ENCODE measurements at places on chromosomes 2 and 18.

DNA sequence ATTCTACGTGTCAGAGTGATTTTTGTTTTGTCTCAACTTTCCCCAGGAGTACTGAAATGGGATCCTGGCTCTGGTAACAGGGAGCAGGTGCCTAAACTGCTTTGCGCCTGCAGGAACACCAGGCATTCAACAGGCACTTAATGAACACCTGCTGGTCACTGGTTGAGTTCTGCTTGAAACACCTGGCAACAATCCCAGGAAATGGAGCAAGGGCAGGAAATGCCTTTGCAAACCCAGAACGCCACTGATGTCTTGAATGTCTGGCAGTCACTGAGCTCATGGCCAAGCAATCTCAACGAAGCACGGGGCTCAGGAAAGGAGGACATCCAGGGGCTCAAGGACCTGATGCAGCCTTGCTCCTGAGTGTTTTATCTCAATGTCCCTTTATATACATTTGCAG lies 360.0 kb upstream of the RAB6C start:
- no peak for DNase-seq

DNA sequence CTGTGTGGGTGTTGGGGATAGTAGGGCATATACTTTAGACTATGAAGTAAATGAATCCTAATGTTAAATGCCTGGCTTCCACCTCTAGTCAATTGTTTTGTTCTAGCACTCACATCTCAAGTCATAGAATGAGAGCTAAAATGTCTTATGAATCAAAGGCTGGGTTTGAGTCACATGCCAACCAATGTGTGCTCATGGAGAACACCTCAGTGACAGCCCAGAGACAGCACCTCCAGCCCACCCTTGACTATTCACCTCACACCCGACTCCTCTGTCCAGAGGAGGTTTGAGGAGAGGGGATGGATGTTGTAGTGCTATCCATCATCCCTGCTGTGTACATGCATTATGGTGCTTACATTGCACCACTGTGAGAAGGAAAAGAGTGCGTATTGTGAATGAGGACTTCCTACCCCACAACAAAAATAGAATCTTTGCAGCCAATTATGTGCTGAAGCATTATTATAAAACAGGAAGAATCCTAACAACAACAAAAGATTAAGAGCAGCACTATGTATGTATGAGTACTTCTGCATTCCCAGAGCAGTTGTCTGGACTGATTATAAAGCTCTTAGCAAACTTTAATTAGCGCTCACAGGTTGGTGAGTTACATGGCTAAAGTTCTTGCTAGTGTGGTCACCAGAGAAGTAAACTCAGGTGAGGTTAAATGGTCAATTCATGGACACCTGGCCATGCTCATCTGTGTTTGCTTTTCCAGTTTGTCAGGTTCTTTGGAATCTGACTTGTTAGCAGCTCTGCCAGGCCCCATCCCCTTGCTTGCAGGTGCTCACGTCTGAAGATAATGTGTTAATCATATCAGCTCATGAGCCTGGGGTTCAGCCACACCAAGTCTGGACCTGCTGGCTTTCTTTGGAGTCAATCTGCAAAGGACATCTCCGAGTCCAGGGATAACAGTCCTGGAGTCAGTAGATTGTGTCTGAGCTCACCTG lies 55.3 kb upstream of the NABP1 start:
- DNase-seq, result no peak

DNA sequence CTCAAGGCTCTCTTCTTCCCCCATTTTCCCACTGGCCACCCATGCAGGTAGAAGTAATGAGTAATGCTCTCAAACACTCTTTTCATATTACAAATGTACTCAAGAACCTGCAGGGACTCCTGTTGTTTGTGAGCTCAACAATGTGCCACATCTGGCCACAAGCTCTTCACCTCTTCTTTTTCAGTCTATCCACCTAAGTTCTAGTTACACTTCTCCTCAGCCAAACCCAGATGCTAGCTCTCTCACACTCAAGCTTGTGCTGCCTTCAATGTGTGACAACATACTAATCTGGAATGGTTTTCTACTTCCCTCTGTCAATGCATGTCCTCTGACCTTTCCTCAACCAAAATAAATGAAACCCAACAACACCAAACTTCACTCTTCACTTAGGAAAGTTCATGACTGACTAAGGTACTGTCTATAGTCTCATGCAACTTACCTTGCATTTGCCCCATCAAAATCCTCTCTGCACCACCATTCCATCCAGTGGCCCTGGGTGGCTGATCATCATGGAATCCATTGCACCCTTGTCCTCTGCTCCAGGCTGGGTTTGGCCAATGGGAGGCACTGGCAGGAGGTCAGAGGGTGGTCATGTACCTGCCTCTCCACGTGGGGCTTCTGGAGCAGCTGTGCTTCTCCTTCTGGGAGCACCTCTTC lies 5.3 kb upstream of the IL18R1 start:
- no peak for DNase-seq

DNA sequence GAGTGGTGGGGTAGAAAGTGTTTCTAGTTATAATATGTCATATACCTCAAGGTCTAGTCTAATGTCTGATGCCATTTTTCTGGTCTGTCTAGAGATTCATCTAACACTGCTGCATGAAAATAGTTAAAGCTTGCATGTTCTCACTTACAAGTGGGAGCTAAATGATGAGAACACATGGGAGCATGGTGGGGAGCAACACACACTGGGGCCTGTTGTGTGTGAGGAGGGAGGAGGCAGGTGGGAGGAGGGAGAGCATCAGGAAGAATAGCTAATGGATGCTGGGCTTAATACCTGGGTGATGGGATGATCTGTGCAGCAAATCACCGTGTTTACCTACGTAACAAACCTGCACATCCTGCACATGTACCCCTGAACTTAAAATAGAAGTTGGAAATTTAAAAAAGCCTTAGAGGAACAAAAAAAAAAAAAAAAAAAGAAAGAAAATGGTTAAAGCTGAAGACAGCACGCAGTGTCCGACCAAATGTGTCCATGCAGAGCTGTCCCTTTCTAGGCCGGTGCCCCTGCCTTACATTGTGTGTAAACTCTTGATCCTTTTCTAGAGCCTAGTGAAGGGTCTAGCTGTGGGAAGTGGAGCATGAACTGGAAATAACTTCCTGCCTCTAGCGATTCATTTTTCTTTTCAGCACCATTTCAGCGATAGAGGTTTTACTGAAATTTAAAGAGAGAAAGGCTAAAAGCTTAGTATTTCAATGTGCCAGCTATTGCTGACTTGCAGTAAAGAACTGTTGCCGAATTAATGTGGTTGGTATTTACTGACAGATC lies 94.0 kb downstream of the FMNL2 start:
- DNase-seq, result no peak

All from stimulated activated CD8-positive, alpha-beta memory T cell treated with anti-CD3 and anti-CD28 coated beads, Interleukin-7, amount 100 ng/mL, for 1 hour (primary cell).